ENCODE measurements at places on chromosomes 5 and 9. TPM values are rescaled to one million over a fixed set of nuclear protein-coding genes. Genes with fewer than 3 reads are reported as not detected.

DNA sequence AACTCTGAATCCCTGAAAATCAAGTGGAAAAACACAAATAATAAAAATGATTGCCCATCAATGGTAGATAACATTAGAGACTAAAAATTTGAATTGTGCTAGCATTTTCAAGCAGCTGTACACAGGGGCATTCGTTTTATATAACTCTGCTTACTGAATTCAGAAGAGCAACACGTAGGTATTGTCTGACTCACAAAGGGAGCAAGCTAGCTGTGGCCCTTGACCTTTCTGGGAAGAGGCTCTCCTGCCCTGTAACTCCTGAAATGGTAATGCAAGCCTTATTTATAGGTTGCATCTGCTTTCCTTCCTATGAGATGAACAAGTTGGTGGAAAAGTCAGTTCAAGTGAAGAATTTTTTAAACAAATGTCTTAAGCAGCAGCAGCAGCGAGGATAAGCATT lies 218.7 kb upstream of the EFNA5 start:
- H3K4me3 ChIP-seq, result no peak overlapping the region
- no peaks in the 10 kb centered on the region for H3K36me3 ChIP-seq
- no peak overlapping the region for H3K27ac ChIP-seq
- no peaks in the 10 kb centered on the region for H3K27me3 ChIP-seq
- DNase-seq, result no peak

Gene SLC12A7
- 140 TPM for total RNA-seq

GRCh38 chr5:89060768-89061167 lies 177.8 kb upstream of the MEF2C start:
- H3K36me3 ChIP-seq, result no peaks in the 10 kb centered on the region
- H3K27me3 ChIP-seq, result no peaks in the 10 kb centered on the region
- H3K27ac ChIP-seq, result no peak overlapping the region

DNA sequence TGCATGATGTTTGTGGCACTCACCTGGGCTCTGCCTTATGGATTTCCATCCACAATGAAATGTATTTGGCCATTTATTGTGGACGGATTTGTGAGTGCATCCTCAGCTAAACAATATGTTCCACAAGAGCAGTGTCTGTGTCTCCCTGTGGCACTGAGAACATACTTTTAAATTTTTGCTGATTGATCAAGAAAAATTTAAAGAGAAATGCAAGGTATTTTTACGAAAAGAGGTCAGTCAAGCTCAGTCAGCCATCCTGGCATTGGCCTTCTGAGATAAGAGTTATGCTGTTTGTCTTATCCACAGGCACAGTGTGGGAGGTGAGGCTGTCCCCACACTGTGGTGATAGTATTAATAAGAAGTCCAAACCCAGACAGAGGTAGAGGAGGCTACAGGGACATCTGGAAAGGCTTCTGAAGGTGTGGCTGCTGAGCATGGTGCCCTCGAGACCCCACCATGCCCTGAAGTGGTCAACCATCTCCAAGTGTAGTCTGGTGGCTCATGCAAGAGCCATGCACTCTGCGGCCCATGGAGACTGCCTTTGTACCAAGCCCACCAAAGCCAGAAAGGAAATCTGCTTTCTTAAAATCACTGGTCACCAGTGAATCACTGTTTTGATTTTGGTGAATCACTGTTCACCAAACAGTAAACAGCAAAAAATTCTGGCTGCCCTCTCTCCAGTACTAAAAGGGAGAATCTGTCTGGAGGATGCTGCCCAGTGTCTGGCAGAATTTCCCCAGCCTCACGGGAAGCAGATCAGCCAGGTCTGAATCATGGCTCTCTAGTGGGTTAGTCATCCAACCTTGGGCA lies 28.8 kb downstream of the SPOCK1 start:
- H3K4me1 ChIP-seq, result no peaks in the 10 kb centered on the region
- DNase-seq, result no peak

DNA sequence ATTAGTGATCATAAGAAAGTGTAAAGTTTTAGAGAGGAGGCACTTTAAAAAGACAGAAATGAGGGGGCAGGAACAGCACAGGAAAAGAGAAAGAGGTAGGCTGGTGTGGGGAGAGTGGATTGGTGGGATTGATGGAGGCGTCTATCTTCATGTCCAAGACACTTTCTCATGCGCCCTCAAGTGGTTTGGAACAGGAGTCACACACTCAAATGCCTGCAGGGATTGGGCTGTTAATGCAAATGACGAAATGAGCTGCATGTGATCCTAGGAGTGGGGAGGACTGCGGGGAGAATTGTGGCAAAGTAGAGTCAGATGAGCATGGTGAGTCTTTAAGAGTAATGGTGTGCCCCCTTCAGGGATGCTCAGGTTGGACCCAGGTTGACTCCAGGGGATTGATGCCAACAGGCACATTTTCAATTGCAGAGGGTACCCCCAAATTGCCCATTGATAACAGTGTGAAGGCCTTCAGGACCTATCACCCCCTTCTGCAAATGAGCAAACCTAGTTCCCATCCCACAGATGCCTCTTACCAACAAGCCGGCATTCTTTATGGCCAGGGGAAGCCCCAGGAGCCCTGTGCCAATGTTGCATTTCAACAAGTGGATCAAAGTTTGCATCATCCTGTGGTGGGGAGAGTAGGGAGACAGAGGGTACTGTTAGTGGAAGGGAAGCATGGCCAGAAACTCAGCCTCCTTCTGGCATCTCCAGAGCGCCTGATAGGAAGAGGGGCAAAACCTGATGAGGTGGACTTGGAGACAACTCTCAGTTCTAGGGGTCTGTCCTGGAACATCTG lies 5.3 kb downstream of the SLC36A3 start:
- H3K36me3 ChIP-seq, result no peaks in the 10 kb centered on the region
- no peak overlapping the region for H3K27ac ChIP-seq
- peaks cover 62% of the 10 kb centered on the region for H3K27me3 ChIP-seq
- no peaks in the 10 kb centered on the region for H3K4me1 ChIP-seq

- DNase-seq, result no peak
- H3K36me3 ChIP-seq, result no peaks in the 10 kb centered on the region
- peaks cover 70% of the 10 kb centered on the region for H3K27me3 ChIP-seq
- no peaks in the 10 kb centered on the region for H3K4me1 ChIP-seq
- no peak overlapping the region for H3K27ac ChIP-seq
These were observed 6.2 kb downstream of the FRMPD1 start for GRCh38 chr9:37656936-37657335.

- no peak for DNase-seq
- H3K4me1 ChIP-seq, result no peaks in the 10 kb centered on the region
- no peak overlapping the region for H3K4me3 ChIP-seq
- no peaks in the 10 kb centered on the region for H3K27me3 ChIP-seq
- no peak overlapping the region for H3K27ac ChIP-seq
These were observed 243.0 kb downstream of the PSAT1 start for GRCh38 chr9:78539904-78540303.

- no peak for DNase-seq
- H3K27me3 ChIP-seq, result no peaks in the 10 kb centered on the region
- H3K4me1 ChIP-seq, result peaks cover 14% of the 10 kb centered on the region
- no peaks in the 10 kb centered on the region for H3K36me3 ChIP-seq
- H3K4me3 ChIP-seq, result no peak overlapping the region
These were observed 46.1 kb downstream of the S1PR3 start for GRCh38 chr9:89037346-89037745.

GRCh38 chr5:17019324-17019723 lies 83.2 kb upstream of the MYO10 start:
- DNase-seq, result no peak
- no peak overlapping the region for H3K4me3 ChIP-seq
- H3K27ac ChIP-seq, result no peak overlapping the region
- H3K4me1 ChIP-seq, result peaks cover 17% of the 10 kb centered on the region
- no peaks in the 10 kb centered on the region for H3K27me3 ChIP-seq

DNA sequence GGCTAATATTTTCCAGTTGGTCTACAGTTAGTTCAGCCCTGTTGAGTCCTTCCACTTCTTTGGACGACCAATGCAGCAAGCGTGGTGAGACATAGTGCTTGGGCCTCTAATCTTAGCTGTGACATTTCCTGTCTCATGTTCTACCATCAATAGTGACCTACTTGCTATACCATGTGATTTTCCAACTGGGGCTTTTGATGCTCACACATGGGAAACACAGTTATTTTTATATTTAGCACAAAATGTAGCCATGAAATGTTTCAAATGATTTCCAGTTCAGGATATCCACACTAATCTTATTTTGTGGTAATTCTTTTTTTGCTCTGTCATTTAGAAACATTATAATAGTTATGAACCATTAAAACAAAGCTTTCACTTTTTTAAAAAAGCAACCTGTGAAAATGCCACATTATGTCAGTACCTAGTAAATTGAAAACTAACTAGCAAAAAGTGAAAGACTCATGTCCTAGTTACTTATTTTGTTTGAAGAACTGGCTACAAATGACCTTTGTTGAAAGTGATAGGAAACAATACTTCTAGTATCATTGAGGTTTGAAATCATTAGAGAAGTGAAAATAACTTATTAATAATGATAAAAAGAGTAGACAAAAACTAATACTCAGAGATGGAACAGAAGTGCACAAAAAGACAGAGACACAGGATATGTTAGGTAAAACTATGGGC lies 18.3 kb downstream of the MARCHF3 start:
- H3K4me1 ChIP-seq, result peaks cover 70% of the 10 kb centered on the region
- H3K4me3 ChIP-seq, result no peak overlapping the region
- no peak for DNase-seq
- no peaks in the 10 kb centered on the region for H3K27me3 ChIP-seq

Gene CCL21
- 6.2 TPM for total RNA-seq

GRCh38 chr5:64637837-64638443 lies 52.4 kb upstream of the SHISAL2B start:
- H3K27ac ChIP-seq, result no peak overlapping the region
- no peak for DNase-seq
- no peaks in the 10 kb centered on the region for H3K36me3 ChIP-seq
- H3K27me3 ChIP-seq, result peaks cover 24% of the 10 kb centered on the region
- no peak overlapping the region for H3K4me3 ChIP-seq
- no peaks in the 10 kb centered on the region for H3K4me1 ChIP-seq

- H3K4me3 ChIP-seq, result no peak overlapping the region
- peaks cover 45% of the 10 kb centered on the region for H3K4me1 ChIP-seq
- peak overlapping the region; percentile 72 for H3K27ac ChIP-seq
- peak; percentile 56 for DNase-seq
- H3K36me3 ChIP-seq, result no peaks in the 10 kb centered on the region
These were observed 150.4 kb downstream of the C5orf15 start for GRCh38 chr5:133818031-133818431.

Gene PIP5K1B
- total RNA-seq, result 71.9 TPM

- no peak for DNase-seq
- peak overlapping the region; percentile 57 for H3K27ac ChIP-seq
- no peaks in the 10 kb centered on the region for H3K36me3 ChIP-seq
- peak overlapping the region; percentile 33 for H3K4me3 ChIP-seq
- H3K27me3 ChIP-seq, result no peaks in the 10 kb centered on the region
- H3K4me1 ChIP-seq, result peaks cover 28% of the 10 kb centered on the region
These were observed 111.7 kb upstream of the ACOT12 start for GRCh38 chr5:81505672-81506071.

Gene NIPAL4
- not detected for total RNA-seq

- peaks cover 21% of the 10 kb centered on the region for H3K4me1 ChIP-seq
- no peak overlapping the region for H3K4me3 ChIP-seq
- peak overlapping the region; percentile 37 for H3K27ac ChIP-seq
These were observed 16.8 kb downstream of the CTXN3 start for GRCh38 chr5:127665641-127666040.

- no peaks in the 10 kb centered on the region for H3K27me3 ChIP-seq
- H3K36me3 ChIP-seq, result no peaks in the 10 kb centered on the region
- H3K4me1 ChIP-seq, result peaks cover 9% of the 10 kb centered on the region
- no peak for DNase-seq
- H3K27ac ChIP-seq, result no peak overlapping the region
- H3K4me3 ChIP-seq, result no peak overlapping the region
These were observed 87.5 kb upstream of the SARDH start for GRCh38 chr9:133825555-133826218.

Gene PCSK1
- 0.38 TPM for total RNA-seq

- H3K27me3 ChIP-seq, result no peaks in the 10 kb centered on the region
- no peak for DNase-seq
- peaks cover under 1% of the 10 kb centered on the region for H3K36me3 ChIP-seq
- no peak overlapping the region for H3K4me3 ChIP-seq
- H3K4me1 ChIP-seq, result peaks cover 22% of the 10 kb centered on the region
These were observed 173.4 kb downstream of the NR3C1 start for GRCh38 chr5:143229896-143230675.

GRCh38 chr9:132443951-132444607 lies 34.1 kb downstream of the CFAP77 start:
- no peak overlapping the region for H3K4me3 ChIP-seq
- H3K36me3 ChIP-seq, result no peaks in the 10 kb centered on the region
- H3K27me3 ChIP-seq, result peaks cover 48% of the 10 kb centered on the region
- H3K4me1 ChIP-seq, result no peaks in the 10 kb centered on the region
- DNase-seq, result no peak

DNA sequence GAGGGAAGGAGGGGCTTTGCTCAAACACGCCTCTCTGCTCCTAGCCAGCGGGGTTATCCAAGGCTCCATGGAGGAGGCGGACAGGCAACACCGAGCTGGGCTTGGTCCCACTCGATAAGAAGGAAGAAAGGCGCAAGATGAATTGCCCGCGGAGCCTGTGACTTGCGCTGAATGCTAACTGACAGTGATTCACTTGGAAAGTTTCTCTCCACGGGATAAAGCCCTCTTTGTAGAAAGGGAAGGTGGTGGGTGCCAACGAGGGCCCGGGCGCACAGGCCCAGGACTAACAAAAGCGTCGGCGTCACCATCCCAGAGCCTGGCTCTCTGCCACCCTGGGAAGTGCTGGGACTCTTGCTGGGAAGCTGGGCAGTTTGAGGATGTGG lies 76.0 kb downstream of the VAV2 start:
- H3K27me3 ChIP-seq, result no peaks in the 10 kb centered on the region
- DNase-seq, result no peak

- H3K27me3 ChIP-seq, result peaks cover 43% of the 10 kb centered on the region
- H3K4me1 ChIP-seq, result peaks cover 5% of the 10 kb centered on the region
- no peaks in the 10 kb centered on the region for H3K36me3 ChIP-seq
- no peak overlapping the region for H3K27ac ChIP-seq
- DNase-seq, result no peak
- H3K4me3 ChIP-seq, result no peak overlapping the region
These were observed 408.7 kb downstream of the TLE4 start for GRCh38 chr9:79980432-79980831.

GRCh38 chr5:69046375-69046957 lies 47.3 kb upstream of the SLC30A5 start:
- no peak overlapping the region for H3K4me3 ChIP-seq
- H3K36me3 ChIP-seq, result no peaks in the 10 kb centered on the region
- DNase-seq, result no peak
- no peak overlapping the region for H3K27ac ChIP-seq
- H3K27me3 ChIP-seq, result no peaks in the 10 kb centered on the region
- peaks cover 8% of the 10 kb centered on the region for H3K4me1 ChIP-seq

Gene FAM163B
- total RNA-seq, result not detected

DNA sequence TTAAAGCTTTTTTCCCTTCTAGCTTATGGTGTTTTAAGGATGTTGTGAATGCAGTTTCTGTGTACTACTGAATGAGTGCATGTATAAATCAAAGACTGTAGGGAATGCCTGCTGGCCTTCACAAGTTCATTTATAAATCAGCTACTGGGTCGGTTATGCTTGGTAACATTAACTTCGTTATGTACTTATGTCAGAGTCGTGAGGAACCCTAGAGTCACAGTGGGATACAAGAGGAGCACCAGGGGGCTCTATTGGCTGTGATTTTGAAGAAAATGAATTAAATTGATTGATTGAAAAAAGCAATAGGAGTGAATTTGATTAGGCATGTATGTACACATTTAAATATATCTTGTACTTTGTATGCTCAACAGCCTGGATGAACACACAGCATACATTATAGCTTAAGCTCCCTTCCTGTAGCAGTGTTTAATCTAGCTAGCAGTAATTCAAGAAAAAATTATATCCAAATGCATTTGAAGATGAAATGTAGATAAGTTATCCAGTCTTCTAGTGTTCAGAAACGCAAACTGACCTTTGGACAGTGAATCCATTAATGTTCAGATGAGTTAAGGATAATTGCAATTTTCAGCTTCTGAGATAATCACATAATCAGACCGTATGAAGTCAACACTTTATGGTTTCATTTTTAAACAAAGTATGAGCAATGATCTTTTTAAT lies 204.2 kb downstream of the KDM4C start:
- H3K36me3 ChIP-seq, result no peaks in the 10 kb centered on the region
- H3K4me3 ChIP-seq, result no peak overlapping the region
- H3K27me3 ChIP-seq, result no peaks in the 10 kb centered on the region
- H3K27ac ChIP-seq, result no peak overlapping the region

Measured in left ventricle myocardium inferior (tissue), 1 donor.